ENCODE measurements at places on chromosomes 6 and 20.

- DNase-seq: no peak
Observed at GRCh38 chr6:66985816-66986215, 1278.8 kb upstream of the EYS start.

GRCh38 chr6:95099410-95099809 lies 477.9 kb upstream of the MANEA start:
- no peak for DNase-seq

GRCh38 chr20:44080646-44081267 lies 106.2 kb downstream of the JPH2 start:
- peak; percentile 87 for DNase-seq

DNA sequence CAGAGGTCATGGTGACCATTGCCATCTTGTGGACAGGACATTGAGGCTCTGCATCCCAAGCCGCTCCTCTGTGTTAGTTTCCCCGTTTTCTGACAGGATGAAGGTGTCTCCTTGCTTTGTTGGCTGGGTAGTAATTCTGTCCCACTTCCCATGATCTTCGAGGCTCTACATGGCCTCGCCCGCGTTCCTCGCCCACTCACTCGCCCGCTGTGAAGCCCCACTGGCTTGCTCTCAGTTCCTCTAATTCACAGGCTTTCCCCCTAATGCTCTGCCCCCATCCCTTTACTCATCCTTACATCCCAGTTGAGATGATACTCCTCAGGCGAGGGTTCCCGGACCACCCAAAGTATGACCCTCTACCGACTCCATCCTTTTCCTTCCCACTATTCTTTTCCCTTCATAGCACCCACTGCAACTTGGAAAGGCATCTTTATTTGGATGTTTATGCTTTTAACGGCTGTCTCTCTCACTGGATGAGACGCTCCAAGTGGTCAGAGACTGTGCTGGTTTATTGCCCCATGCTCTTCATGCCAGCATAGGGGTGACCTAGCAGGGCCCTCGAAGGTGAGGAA lies 511 bp upstream of the SLC35B2 start:
- no peak for DNase-seq

GRCh38 chr20:32991792-32992641 lies 12.2 kb downstream of the SUN5 start:
- DNase-seq: no peak

- no peak for DNase-seq
Observed at GRCh38 chr6:153591159-153591558, 447.9 kb upstream of the OPRM1 start.

DNA sequence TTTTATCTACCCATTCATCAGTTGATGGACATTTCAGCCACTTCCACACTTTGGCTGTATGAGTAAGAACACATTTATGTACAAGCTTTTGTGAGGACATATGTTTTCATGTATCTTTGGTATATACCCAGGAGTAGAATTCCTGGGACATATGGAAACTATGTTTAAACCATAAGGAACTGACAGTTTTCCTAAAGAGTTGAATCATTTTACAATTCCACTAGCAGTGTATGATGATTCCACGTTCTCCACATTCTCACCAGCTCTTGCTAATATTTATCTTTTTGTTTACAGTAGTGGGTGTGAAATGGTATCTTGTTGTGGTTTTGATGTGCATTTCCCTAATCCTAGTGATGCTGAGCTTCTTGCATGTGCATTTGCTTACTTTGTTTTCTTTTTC lies 338.1 kb downstream of the PLCB1 start:
- no peak for DNase-seq

GRCh38 chr6:107030151-107030550 lies 2.2 kb downstream of the MTRES1 start:
- no peak for DNase-seq

Measured in hematopoietic multipotent progenitor cell treated with erythropoietin and hydrocortisone succinate and interleukin-3 and kit ligand, for 4 days (in vitro differentiated cells).